A549 treated with RU486 at 1 μM for 4 hours (cell line): ENCODE measurements at places on chromosomes 13 and 19. TPM values are rescaled to one million over a fixed set of nuclear protein-coding genes. Genes with fewer than 3 reads are reported as not detected.

Gene ZNF567
- 7.0 to 11.1 TPM (median 9.2 TPM) in 5 replicates for total RNA-seq

Gene ARHGEF7
- total RNA-seq: 18.5 to 21.8 TPM (median 21.1 TPM) in 5 replicates

Gene ADGRE3
- total RNA-seq: not detected in 5 replicates

Gene FFAR2
- not detected in 5 replicates for total RNA-seq

Gene OR10H1
- total RNA-seq: not detected in 5 replicates

Gene FCAR
- not detected in 5 replicates for total RNA-seq

Gene CIC
- total RNA-seq: 41.4 to 63.9 TPM (median 55.5 TPM) in 5 replicates

Gene IGFLR1
- 10.7 to 12.8 TPM (median 11.2 TPM) in 5 replicates for total RNA-seq

Gene FBL
- 611 to 816 TPM (median 717 TPM) in 5 replicates for total RNA-seq

Gene GAPDHS
- not detected in 5 replicates for total RNA-seq

Gene NLRP11
- 0.06 TPM in 1 of 5 replicates, not detected in the others for total RNA-seq

Gene FAAP24
- total RNA-seq: 14.5 to 17.0 TPM (median 15.5 TPM) in 5 replicates

Gene CEBPA
- total RNA-seq: 5.6 to 11.1 TPM (median 9.3 TPM) in 5 replicates

Gene UBE2L5
- not detected in 5 replicates for total RNA-seq

Gene DACT3
- 0.22 to 0.37 TPM (median 0.25 TPM) in 5 replicates for total RNA-seq

Gene MAP1S
- total RNA-seq: 21.9 to 35.6 TPM (median 34.1 TPM) in 5 replicates

Gene SLC6A16
- total RNA-seq: 0.90 to 1.8 TPM (median 1.3 TPM) in 5 replicates

Gene RXFP2
- total RNA-seq: not detected in 5 replicates

Gene INSL3
- total RNA-seq: 0.57 to 0.74 TPM (median 0.67 TPM) in 5 replicates

Gene CEACAM8
- not detected in 5 replicates for total RNA-seq

Gene SIGLEC10
- not detected in 5 replicates for total RNA-seq

Gene PNMA8C
- total RNA-seq: not detected in 5 replicates

Gene ADM5
- 3.9 to 6.9 TPM (median 5.9 TPM) in 5 replicates for total RNA-seq

Gene POGLUT2
- total RNA-seq: 4.7 to 6.7 TPM (median 6.1 TPM) in 5 replicates

Gene ZNF730
- not detected in 5 replicates for total RNA-seq

Gene ZNF780A
- 27.9 to 35.3 TPM (median 29.9 TPM) in 5 replicates for total RNA-seq

Gene PRODH2
- total RNA-seq: 0.18 to 0.61 TPM (median 0.44 TPM) in 5 replicates

Gene C1QTNF9
- not detected in 5 replicates for total RNA-seq

Gene ANGPTL8
- total RNA-seq: not detected in 5 replicates

Gene ZNF579
- 17.5 to 33.5 TPM (median 31.6 TPM) in 5 replicates for total RNA-seq

Gene ZNF256
- total RNA-seq: 1.2 to 1.8 TPM (median 1.3 TPM) in 5 replicates

Gene NFIX
- 3.3 to 5.4 TPM (median 3.8 TPM) in 5 replicates for total RNA-seq

Gene HOMER3
- total RNA-seq: 24.7 to 34.5 TPM (median 30.0 TPM) in 5 replicates
